MCF 10A (cell line): ENCODE measurements at places on chromosomes 3 and 15. TPM values are rescaled to one million over a fixed set of nuclear protein-coding genes. Genes with fewer than 3 reads are reported as not detected.

GRCh38 chr3:197525706-197526105 is 30.1 kb downstream of the BDH1 start:
- no peak overlapping the region for H3K27ac ChIP-seq
- peaks cover 22% of the 10 kb centered on the region for H3K4me1 ChIP-seq
- no peak overlapping the region for H3K4me3 ChIP-seq
- H3K36me3 ChIP-seq = peaks cover 40% of the 10 kb centered on the region
- no peaks in the 10 kb centered on the region for H3K27me3 ChIP-seq
- peak; percentile 29 for DNase-seq

DNA sequence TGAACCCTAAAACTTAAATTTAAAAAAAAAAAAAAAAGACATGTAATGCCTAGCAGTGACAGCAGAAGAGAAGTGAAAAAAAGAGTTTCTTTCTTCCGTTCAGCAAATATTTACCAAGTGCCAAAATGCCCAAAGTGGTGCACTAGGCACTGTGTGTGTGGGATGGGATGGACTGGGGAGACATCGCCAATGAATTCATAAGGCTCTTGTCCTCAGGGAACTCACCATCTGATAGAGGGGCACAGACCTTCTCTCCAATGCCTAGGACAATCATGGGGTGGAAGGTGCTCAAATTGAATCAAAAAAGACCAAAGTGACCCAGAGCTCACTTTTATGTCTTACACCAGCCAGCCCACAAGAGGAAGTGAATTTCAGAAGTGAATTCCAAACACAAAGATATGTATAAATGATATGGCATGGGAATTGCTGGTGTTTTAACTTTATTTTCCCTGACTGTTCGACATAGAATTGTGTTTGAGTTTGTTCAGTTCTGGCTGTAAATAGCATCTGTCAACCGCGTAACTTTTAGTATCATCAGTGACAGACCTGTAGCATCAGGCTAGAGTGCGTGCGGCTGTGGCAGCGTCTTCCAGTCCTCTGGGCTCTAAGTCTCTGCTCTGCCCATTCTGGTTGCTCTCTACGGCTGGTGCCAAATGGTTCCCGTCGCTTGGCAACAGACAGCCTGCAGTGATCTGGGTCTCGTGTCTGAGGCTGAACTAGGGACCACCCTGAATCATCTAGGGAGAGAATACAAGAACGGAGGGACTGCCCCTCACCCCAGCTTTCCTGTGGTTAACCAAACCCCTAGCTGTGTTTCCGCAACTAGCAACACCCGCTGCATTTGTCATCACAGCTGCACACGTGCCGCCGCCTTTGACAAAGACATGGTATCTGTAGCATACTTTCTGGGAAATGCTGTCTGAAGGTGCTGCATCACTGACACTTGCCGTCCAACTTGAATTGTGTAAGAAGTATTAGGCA is 154.0 kb upstream of the THBS1 start:
- no peak overlapping the region for H3K4me3 ChIP-seq
- no peak overlapping the region for H3K27ac ChIP-seq
- H3K4me1 ChIP-seq = peaks cover 8% of the 10 kb centered on the region
- no peaks in the 10 kb centered on the region for H3K36me3 ChIP-seq
- H3K27me3 ChIP-seq = no peaks in the 10 kb centered on the region

DNA sequence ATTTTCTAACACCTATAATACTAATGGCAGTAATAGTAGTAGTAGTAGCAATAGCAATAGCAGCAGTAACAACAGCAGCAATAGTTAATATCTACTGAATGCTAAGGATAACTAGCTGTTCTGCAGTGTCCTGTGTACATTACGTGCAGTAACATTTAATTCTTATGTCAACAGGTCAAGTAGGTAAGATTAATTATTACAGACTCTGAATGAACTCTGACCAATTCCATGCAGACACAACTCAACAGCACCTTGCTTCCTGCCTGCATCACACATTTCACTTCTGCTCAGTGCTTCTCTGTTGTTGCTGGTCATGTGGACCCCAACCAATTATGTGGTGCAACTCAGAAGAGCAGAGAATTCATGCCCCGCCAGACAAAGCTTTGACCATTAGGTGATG is 39.9 kb upstream of the ARHGEF26 start:
- H3K4me3 ChIP-seq = no peak overlapping the region
- no peak for DNase-seq
- no peaks in the 10 kb centered on the region for H3K36me3 ChIP-seq
- H3K27me3 ChIP-seq = no peaks in the 10 kb centered on the region
- no peaks in the 10 kb centered on the region for H3K4me1 ChIP-seq

- peak; percentile 23 for DNase-seq
- no peaks in the 10 kb centered on the region for H3K4me1 ChIP-seq
- H3K27ac ChIP-seq = no peak overlapping the region
- H3K36me3 ChIP-seq = no peaks in the 10 kb centered on the region
- H3K4me3 ChIP-seq = peak overlapping the region; percentile 71
- no peaks in the 10 kb centered on the region for H3K27me3 ChIP-seq
These were observed 162.8 kb downstream of the CD47 start for GRCh38 chr3:107928084-107928445.

The SLC28A2 gene
- total RNA-seq = not detected in 2 replicates

GRCh38 chr15:82764740-82765139 is 41.1 kb downstream of the FSD2 start:
- peaks cover 6% of the 10 kb centered on the region for H3K4me1 ChIP-seq
- no peak overlapping the region for H3K27ac ChIP-seq
- H3K27me3 ChIP-seq = no peaks in the 10 kb centered on the region
- DNase-seq = no peak

The SYNPR gene
- not detected in 2 replicates for total RNA-seq

GRCh38 chr15:82890995-82891390 is 61.5 kb downstream of the HOMER2 start:
- no peaks in the 10 kb centered on the region for H3K4me1 ChIP-seq
- H3K36me3 ChIP-seq = no peaks in the 10 kb centered on the region
- no peak overlapping the region for H3K4me3 ChIP-seq
- DNase-seq = no peak

The BFSP2 gene
- total RNA-seq = not detected in 2 replicates

The SLC9A9 gene
- total RNA-seq = 2.0 and 2.2 TPM in 2 replicates

GRCh38 chr15:56327721-56328502 is 37.3 kb upstream of the TEX9 start:
- H3K36me3 ChIP-seq = peaks cover 12% of the 10 kb centered on the region
- no peaks in the 10 kb centered on the region for H3K27me3 ChIP-seq
- H3K4me3 ChIP-seq = peak overlapping the region; percentile 60
- DNase-seq = peak; percentile 98
- peak overlapping the region; percentile 64 for H3K27ac ChIP-seq

The AP3B2 gene
- 6.1 and 7.5 TPM in 2 replicates for total RNA-seq

DNA sequence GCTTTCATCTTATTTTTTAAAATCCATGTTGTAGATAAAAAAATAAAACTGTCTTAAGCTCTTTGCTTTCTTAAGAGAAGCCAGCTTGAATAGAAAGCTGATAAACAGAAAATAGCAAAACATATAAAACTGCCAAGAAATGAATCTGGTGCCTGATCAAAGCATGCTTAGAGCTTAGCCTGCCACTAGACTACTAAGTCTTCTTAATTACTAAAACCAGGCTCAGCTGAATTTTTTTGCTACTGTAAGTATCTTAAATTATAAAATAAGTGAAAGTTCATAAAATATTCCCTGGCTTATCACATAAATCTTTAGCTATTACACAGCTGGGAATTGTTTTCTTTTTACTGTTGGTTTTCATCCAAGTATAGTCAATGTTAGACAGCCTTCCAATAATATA is 803.9 kb downstream of the DIPK2A start:
- no peaks in the 10 kb centered on the region for H3K36me3 ChIP-seq
- no peaks in the 10 kb centered on the region for H3K27me3 ChIP-seq
- no peak for DNase-seq
- no peak overlapping the region for H3K27ac ChIP-seq
- no peaks in the 10 kb centered on the region for H3K4me1 ChIP-seq

GRCh38 chr3:58537412-58538301 is 667 bp upstream of the ACOX2 start:
- peaks cover 13% of the 10 kb centered on the region for H3K4me1 ChIP-seq
- no peaks in the 10 kb centered on the region for H3K36me3 ChIP-seq
- no peak overlapping the region for H3K4me3 ChIP-seq
- H3K27ac ChIP-seq = no peak overlapping the region

- no peaks in the 10 kb centered on the region for H3K36me3 ChIP-seq
- H3K4me1 ChIP-seq = peaks cover 7% of the 10 kb centered on the region
- no peak overlapping the region for H3K4me3 ChIP-seq
- H3K27ac ChIP-seq = no peak overlapping the region
- no peak for DNase-seq
These were observed 27.6 kb downstream of the GPR176 start for GRCh38 chr15:39892418-39892817.

- no peak overlapping the region for H3K4me3 ChIP-seq
- peak; percentile 38 for DNase-seq
- no peaks in the 10 kb centered on the region for H3K36me3 ChIP-seq
- H3K4me1 ChIP-seq = no peaks in the 10 kb centered on the region
- no peak overlapping the region for H3K27ac ChIP-seq
These were observed 477.1 kb upstream of the KCNMB2 start for GRCh38 chr3:178059119-178059518.

DNA sequence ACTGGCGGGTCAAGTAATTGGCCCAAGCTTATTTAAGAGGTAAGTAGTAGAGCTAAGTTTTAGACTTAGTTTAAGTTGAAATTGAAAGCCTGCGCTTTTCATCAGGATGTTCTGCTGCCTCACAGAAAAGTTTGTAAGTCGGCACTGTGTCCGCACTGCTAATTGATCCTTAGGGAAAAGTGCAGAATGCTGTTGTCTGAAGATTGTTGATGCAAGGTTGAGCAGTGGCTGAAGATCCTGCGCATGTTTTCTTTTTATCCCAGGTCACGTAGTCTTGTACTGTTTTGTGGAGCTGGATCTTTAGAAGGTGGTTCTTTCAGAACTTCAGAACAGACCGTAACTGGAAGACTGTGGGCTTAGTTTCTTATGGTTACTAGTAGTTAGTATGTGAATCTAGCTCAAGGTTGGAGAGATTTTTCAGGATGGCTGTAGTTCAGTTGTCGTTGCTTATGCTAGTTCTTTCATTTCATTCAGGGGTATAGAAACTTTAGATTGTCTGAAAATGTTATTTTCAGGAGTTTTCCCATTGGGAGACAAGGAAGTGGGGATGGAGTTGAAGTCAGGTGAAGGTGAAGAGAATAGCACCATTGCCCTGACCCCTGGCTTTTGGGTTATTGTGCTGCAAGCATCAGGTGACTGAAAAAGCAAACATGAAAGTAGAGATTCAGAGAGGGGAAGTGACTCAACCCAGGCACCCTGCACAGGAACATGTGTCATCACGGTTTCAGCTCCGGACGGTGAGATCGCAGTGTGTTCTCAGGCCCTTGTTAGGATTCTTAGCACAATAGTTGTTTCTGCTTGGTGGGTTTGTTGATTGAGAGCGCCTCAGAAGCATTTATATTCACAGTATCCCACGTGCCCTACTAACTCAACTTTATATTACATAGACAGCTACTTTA is 32.8 kb downstream of the AKAP13 start:
- peak overlapping the region; percentile 94 for H3K27ac ChIP-seq
- H3K4me3 ChIP-seq = peak overlapping the region; percentile 60
- H3K4me1 ChIP-seq = peaks cover 57% of the 10 kb centered on the region
- H3K36me3 ChIP-seq = peaks cover 28% of the 10 kb centered on the region
- DNase-seq = peak; percentile 97

DNA sequence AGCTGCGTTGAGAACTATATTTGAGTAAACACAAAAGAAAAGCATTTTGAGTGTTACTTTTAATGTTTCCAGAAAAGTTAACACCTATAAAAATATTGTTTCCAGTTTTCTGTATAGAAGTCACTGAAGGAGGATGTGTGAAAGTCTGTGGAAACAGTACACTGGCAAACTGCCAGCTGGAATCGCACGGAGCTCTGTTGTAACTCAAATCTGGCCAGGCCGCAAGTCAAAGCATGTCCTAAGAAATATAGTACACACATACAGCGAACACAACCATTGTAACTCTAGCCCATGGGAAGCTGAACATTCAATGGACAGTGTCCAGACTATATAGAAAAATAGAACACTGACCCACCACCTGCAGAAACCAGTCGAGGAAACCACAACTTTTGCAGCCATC is 657.2 kb downstream of the FHIT start:
- H3K36me3 ChIP-seq = no peaks in the 10 kb centered on the region
- peaks cover 19% of the 10 kb centered on the region for H3K4me1 ChIP-seq
- DNase-seq = peak; percentile 94
- no peaks in the 10 kb centered on the region for H3K27me3 ChIP-seq

The CLRN1 gene
- not detected in 2 replicates for total RNA-seq

The CCDC39 gene
- not detected in 2 replicates for total RNA-seq

The UQCC5 gene
- total RNA-seq = 22.6 and 25.9 TPM in 2 replicates

- H3K4me1 ChIP-seq = no peaks in the 10 kb centered on the region
- no peaks in the 10 kb centered on the region for H3K36me3 ChIP-seq
- H3K4me3 ChIP-seq = no peak overlapping the region
- no peak overlapping the region for H3K27ac ChIP-seq
These were observed 23.7 kb downstream of the RORA start for GRCh38 chr15:61205346-61205921.

- H3K4me1 ChIP-seq = no peaks in the 10 kb centered on the region
- DNase-seq = no peak
- H3K36me3 ChIP-seq = peaks cover 25% of the 10 kb centered on the region
- no peaks in the 10 kb centered on the region for H3K27me3 ChIP-seq
- H3K27ac ChIP-seq = no peak overlapping the region
These were observed 23.1 kb downstream of the ADAMTS7 start for GRCh38 chr15:78788016-78788660.

GRCh38 chr3:11346416-11346815 is 74.2 kb downstream of the ATG7 start:
- H3K4me3 ChIP-seq = no peak overlapping the region
- peaks cover 18% of the 10 kb centered on the region for H3K4me1 ChIP-seq
- H3K36me3 ChIP-seq = peaks cover 42% of the 10 kb centered on the region
- no peak overlapping the region for H3K27ac ChIP-seq
- DNase-seq = peak; percentile 2
- no peaks in the 10 kb centered on the region for H3K27me3 ChIP-seq

DNA sequence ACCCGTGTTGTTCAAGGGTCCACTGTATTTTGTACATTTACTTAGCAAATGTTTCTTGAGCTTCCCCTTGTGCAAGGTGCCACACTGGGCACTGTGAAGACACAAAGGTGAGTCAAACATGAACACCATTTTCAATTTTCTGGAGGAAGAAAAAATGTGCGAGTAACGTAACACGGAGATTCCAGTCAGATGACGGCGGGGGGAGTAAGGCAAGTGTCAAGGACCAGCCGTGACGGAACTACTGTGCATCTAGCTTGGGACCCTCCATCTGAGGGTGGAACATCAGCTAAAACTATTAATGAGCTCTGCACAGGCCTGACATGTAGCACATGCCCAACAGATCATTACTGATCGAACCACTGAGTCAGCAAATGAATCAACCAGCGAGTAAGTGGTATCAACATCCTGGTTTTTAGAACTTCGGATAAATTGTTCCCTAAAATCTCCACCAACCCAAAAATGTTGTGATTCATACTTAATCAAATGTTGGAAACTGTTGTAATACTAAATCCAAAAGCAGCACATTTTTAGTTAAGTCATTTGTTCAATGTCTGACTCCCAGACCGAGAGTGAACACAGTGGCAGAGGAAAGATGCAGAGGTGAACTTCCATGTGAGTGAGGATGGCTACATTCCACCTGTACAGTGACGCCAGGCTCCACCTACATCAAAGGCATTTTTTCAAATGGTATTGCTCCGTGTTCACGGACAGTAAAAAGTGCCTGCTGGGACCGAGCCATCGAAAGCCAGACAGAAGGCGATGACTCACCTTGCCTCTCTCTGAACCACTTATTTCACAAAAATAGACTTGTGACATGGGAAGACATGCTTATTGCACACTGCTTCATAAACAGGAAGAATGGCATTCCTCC is 172.2 kb downstream of the ATP10A start:
- no peaks in the 10 kb centered on the region for H3K36me3 ChIP-seq
- H3K4me1 ChIP-seq = no peaks in the 10 kb centered on the region
- H3K27me3 ChIP-seq = no peaks in the 10 kb centered on the region

The AQP9 gene
- total RNA-seq = 0.09 TPM in 1 of 2 replicates, not detected in the other
